ENCODE measurements at places on chromosomes 4 and X.
A peak's percentile ranks its signal among the peaks of the same experiment; 100 is the strongest.

DNA sequence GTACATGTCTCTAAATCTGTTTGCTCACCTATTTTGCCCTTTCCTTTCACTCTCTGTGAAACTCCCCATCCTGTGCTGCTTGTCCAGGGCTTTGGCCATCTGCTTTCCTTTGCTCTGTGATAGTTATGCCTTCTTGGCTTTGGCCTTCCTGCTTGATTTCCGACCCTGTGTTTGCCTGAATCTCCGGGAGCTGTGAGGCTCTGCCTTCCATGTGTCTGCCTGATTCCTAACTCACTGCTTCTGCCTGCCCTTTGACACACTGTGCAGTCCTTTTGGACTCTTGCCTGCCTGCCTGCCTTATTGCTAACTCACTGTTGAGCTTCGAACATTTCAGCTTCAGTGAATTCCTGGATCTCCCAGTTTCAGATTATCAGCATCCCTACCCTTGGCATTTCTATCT lies 143.1 kb downstream of the C4orf33 start:
- DNase-seq: peak; percentile 23

GRCh38 chr4:74014332-74014731 lies 15.9 kb upstream of the CXCL5 start:
- peak; percentile 7 for DNase-seq

GRCh38 chr4:17995165-17995564 lies 26.4 kb downstream of the LCORL start:
- DNase-seq: no peak

- DNase-seq: no peak
Observed at GRCh38 chrX:55778322-55778721, 60.8 kb downstream of the RRAGB start.

- DNase-seq: no peak
Observed at GRCh38 chr4:85806334-85806733, 331.4 kb downstream of the ARHGAP24 start.

DNA sequence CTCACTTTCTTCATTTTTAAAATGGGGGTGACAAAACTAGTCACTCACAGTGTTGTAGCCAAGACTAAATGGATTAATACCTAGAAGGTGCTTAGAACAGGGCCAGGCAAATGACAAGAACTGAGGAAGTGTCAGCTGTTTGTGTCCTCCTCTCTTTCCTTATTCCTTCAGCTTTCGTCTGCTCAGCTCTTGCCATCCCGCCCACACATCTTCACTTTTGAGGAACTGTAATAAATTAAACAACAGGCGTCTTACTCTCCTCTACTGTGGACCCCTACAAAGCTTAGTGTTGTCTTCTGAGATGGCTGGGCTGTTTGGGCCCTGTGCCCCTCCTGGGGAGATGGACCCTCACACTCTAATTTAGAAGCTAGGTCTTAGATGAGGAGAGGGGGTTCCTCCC lies 2.7 kb downstream of the HPSE start:
- DNase-seq: no peak

- no peak for DNase-seq
Observed at GRCh38 chr4:88225232-88226105, 58.9 kb downstream of the PPM1K start.

GRCh38 chr4:67080046-67080557 lies 465.2 kb downstream of the CENPC start:
- no peak for DNase-seq
